ENCODE measurements at places on chromosomes 1 and 21. TPM values are rescaled to one million over a fixed set of nuclear protein-coding genes. Genes with fewer than 3 reads are reported as not detected.

Gene C4BPB
- total RNA-seq = not detected

Gene SEC16B
- total RNA-seq = 1.7 TPM

Gene PRAMEF18
- total RNA-seq = not detected

Gene NTRK1
- 1.1 TPM for total RNA-seq

Gene IFI44L
- total RNA-seq = 22.8 TPM

Gene LCE6A
- not detected for total RNA-seq

Measured in regular cardiac myocyte (primary cell).